ENCODE measurements at places on chromosomes 2 and 18.

DNA sequence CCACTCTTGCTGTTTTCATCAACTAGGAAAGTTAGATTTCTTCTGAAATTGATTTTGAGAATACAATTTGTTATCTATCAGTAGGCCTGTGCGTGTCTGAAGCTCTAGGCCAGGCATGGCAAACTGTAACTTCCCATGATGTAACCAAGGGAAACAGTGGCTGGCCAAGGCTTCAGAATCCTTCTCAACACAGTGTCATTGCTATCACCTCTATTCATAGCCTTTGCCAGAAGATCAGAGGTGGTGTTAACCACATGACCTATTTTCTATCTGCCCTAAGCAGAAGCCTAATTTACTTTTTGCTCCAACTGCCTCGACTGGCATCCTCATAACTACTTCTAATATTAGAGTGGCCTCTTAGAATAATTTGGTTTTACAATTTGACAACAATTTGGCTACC, 2.5 kb downstream of the ITGB6 start:
- DNase-seq, result no peak

GRCh38 chr18:76464281-76465259, 30.5 kb downstream of the ZNF516 start:
- no peak for DNase-seq

GRCh38 chr18:74724186-74724585, 126.5 kb downstream of the ZNF407 start:
- no peak for DNase-seq

GRCh38 chr18:24975496-24976372, 376.2 kb downstream of the ZNF521 start:
- no peak for DNase-seq

DNA sequence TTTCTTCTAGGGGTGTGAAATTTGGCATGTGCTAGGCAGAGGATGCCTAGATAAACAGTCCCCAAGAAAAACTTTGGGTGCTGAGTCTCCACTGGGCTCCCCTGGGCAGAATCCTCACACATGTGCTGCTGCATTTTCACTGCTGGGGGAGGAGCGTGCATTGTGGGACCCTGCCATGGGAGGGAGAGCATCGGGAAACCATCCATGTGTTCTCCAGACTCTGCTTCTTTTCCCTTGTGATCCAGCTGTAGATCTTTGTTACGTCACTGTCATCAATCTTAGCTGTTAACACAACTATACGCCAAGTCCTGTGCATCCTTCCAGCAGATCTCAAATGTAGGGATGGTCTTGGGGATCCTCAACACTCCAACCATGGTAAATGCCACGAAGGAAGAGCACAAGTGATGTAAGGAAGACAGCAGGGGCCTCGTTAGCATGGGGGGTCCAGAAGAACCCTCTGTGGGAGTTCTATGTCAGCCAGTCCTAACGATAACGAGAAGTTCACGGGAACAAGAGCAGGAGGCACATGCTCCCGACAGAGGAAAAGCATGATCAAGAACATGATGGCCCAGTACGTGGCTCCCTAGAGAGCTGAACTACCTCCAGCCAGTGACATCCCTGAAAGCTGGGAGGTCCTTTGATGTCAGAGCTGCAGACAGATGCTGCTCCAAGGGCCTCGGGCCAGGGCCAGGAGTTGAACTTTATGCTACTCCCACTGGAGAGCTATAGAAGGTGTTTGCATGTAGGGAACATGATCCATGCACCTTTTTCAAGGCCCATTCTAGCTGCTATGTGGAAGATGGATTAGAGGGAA, 41.1 kb upstream of the NPAS2 start:
- DNase-seq, result no peak

DNA sequence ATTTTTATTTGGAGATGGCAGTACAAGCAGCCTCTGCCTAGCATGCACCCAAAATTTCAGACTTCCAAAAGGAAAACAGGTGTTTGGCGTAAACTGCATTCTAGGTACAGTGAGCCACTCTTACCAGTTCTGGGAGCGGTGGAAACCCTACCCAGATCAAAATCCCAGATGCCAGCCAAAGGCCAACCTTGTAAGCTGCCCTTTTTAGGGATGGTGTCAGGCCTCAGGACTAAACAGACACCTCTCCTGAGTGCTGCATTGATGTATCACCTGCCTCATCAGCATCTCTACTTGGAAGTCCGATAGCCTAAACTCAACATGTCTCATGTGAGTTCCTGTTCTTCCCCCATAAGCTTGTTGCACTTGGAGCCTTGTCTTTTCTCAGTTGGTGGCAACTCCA, 104.0 kb downstream of the MAP4K4 start:
- DNase-seq, result no peak

DNA sequence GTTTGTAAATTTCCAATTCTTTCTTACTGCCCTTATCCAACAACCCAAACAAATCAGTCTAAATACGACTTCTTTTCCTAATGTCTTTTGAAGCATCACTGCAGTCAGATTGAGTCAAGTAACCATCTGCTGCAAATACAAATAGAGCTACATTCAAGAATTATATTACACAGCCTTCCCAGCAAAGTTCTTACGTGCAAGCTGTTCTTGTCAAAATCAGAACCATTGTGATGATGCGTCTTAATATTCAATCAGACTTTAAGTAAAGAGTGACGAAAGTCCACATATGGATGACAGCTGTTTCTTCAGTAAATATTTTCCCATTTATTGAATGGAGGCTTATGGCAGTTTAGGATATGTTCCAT, 943.8 kb downstream of the LRP1B start:
- no peak for DNase-seq

DNA sequence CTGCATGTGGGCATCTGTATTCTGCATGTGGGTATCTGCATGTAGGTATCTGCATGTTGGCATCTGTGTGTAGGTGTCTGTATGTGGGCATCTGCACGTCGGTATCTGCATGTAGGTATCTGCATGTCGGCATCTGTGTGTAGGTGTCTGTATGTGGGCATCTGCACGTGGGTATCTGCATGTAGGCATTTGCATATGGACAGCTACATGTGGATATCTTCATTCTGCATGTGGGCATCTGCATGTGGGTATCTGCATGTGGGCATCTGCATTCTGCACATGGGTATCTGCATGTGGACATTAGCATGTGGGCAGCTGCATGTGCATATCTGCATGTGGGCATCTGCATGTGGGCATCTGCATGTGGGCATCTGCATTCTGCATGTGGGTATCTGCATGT, 537.4 kb downstream of the RNF144A start:
- DNase-seq, result no peak

GRCh38 chr2:192696857-192697256, 502.1 kb upstream of the TMEFF2 start:
- no peak for DNase-seq

- DNase-seq, result no peak
Observed at GRCh38 chr2:174945601-174946260, 59.5 kb downstream of the CHN1 start.

DNA sequence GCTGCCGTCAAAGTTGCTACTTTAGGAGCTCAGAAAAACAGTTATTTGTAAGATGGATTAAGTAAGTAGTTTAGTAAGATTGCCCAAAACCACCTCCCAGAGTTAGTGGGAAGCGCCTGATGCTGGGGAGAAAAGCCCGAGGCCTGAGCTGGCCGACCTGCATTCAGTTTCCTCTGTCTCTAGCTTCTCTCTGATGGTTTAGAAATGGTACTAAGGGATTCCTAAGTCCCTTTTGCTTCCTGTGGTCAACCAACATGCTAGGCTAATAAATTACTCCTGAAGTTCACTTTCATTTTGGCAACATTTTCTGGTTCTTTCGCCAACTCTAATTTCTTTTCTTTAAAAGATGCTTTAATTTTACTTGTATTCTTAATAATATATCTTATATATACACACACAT, 60.1 kb downstream of the ASAP2 start:
- no peak for DNase-seq

- no peak for DNase-seq
Observed at GRCh38 chr2:219058541-219059374, 2.0 kb downstream of the IHH start.

GRCh38 chr2:145807968-145808367, 1288.0 kb upstream of the ZEB2 start:
- no peak for DNase-seq

DNA sequence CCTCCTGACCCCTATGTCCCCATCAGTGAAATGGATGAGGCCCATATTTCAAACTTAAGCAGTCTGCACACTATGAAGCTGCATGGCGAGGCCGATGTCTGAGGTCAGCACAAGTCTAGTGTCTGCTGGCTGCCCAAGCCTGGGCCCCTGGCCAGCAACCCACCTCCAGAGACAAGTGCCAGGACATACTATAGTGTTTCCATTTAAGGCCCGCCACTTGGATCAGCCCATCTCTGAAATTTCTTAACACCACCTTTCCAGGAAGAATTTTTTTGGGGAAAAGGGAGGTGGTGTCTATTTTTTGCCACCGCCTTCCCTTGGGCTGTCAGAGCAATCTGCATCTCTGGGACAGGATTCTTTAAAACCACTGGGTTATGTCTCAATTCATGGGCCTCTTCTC, 1.8 kb downstream of the ACVR1 start:
- DNase-seq, result no peak

DNA sequence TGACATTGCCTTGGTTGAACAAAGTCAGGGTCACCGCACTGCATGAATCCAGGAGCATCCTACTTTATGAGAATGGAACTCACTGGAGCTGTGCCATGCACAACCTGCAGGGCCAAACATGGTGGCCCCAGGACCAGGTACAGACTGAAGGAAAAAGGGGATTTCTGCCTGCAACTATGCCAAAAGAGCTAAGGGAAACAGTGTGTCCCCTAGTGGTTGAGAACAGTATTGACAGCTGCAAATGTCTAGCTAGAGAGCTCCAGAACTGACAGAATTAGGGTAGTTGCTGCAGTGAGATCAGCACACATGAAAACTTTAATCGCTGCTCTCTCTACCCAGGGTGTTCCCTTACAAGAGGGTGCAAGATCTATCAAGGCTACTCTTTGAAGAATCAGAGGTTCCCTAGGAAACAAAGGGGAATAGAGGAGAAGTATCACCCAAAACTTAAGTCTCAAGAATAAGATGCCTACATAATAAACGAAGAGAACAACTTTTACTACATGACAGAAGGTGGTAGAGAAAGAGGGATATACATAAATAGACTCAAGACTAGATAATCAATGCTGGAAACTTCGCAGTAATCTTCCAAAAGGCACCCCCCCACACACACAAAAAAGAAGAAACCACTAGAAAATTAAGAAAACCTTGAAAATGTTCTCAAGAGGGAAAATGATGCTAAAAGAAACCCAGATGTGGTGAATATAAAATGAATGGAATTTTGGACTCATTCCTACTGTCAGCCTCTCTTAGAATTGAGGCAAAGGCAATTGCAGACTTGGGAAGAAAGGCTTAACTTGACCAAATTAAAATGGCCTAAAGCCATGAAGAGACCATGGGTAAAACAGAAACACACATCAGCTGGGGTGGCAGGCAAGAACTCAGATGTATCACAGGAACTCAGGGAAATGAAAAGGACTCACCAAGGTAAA, 43.6 kb upstream of the IHH start:
- peak; percentile 41 for DNase-seq

- DNase-seq, result no peak
Observed at GRCh38 chr18:80197528-80197927, 49.8 kb downstream of the PARD6G start.

DNA sequence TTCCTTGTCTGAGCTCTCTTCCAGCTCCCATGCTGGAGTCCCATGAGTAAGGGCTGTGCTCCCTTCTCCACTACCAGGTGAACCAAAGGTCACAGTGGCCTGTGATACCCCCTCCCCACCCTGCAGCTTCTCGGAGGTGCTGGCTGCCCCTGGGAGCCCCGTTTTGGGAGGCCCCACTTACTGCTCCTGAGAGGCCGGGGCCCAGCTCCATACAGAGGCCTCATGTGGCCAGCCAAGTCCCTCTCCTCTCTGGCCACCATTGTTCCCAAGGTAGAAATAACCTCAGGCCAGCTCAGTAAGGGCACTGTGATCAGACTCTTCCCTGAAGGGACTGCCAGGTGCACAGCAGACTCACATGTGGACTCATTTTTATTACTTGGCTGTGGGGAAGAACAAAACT, 6.0 kb downstream of the RAB11FIP5 start:
- no peak for DNase-seq

- DNase-seq, result peak; percentile 72
Observed at GRCh38 chr2:88234760-88235159, 64.6 kb downstream of the THNSL2 start.

DNA sequence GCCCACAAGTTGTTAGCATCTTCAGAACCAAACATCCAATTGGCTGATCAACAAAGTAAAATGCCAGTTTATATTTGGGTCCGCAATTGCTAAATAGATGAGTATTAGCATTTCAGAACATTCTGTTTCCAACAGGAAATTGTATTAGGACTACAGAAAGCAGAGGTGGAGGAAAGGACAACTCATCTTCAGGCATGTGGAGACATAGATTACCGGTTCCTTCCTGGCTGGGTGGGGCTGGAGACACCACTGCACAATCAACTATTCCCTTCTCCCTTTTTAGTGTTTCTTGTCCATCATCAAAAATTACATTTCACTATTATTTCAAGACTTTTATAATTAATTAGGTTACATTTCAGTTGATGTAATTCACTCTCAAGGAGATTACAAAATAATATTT, 83.8 kb downstream of the ADAM23 start:
- DNase-seq, result no peak
